Smooth muscle cell of the brain vasculature (primary cell): ENCODE measurements at places on chromosomes 13 and 19.
A peak's percentile ranks its signal among the peaks of the same experiment; 100 is the strongest.

DNA sequence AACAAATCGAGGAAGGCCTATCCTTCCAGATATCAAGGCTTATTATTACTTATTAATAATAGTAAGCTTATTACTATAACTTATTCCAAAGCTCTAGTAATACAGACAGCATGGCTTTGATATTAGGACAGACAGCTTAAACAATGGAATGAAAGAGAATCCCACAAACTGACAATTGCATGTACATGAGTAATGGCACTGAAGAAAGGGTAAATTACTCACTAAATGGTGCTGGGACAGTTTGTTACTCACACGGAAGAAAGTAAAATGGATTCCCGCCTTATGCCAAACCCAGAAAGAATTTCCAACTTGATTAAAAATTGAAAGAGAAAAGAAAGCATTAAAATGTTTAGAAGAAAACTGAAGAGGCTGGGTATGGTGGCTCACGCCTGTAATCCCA is 60.3 kb downstream of the MIPEP start:
- no peak for DNase-seq

GRCh38 chr19:46863818-46864629 is 3.2 kb downstream of the ARHGAP35 start:
- DNase-seq: no peak

GRCh38 chr13:106139942-106140341 is 395.5 kb downstream of the EFNB2 start:
- DNase-seq: no peak

DNA sequence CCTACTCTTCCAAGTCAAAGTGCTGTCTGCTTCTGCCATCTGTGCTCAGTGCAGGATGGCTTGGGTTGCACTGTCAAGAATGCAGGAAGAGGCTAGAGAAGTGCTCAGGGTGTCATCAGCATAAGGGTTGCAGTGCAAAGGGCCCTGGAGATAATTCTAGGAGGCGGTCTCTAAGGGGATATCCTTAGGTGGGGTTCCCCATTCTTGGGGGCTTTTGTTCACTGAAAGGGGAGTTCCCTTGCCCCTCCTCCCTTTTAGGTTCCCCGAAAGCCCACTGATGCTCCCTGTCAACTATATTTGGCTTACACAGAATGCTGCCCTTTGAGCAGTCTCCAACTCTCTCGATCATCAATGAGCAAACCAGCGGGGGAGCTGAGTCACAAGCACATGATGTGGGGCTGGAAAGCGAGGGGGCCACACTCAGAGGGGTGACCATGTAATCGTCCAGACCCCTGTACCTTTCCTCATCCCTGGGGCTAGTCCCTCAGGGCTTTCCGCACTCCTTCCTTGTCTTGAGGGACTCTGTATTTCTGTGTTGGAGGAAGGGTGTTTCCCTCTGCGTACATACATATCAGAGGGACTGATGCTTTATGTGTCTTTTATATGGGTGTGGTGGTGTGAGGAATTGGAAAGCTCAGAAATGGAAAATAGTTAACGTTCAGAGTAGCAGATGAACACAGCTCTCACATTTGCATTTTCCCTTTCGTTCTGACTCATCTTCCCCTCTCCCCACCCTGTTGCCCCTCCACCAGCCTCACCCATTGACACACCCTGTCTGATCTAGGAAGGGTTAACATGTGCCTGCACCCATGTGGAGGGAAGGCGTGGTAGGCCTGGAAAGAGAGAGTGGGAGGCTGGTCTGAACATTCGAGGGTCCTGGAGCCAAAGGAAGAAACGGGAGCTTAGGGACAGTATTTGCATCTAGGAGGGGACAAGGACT is 6.7 kb downstream of the ZBTB32 start:
- DNase-seq: no peak

DNA sequence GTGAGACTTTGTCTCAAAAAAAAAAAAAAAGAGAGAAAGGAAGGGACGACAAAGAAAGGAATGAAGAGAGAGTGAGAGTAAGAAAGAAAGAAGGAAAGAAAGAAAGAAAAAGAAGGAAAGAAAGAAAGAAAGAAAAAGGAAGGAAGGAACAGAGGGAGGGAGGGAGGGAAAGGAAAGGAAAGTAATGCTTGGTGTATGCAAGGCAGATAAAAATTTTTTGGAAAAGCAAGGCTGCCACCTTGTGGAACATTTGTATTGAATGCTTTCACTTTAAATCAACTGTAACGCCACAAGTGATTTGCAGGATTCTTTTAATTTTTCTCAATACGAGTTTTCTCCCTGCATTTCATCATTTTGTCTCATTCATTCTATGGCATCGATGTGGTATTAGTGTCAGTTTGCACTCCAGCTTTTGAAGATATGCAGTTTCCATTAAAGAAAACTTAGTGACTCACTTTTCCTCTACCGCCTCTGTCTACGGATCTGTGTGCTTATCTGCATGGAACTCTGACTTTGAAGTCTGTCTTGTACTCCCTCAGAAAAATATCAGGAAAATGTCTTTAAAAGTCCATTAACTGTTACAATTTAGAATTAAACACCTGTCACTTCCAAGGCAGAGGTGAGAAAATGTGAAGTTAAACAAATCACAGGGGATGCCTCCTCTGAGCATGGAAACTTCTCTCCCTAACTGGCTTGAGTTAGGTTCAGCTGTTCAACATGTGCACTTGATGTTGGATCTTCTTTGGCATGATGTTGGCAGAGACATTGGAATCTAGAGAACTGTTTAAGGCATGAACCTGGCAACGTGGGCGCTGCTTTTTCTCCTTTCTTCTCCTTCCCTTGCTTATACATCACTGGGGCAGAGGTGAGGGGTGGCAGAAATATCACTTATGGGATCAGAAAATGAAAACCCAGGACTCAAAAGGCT is 20.0 kb upstream of the ZDHHC20 start:
- peak; percentile 74 for DNase-seq

DNA sequence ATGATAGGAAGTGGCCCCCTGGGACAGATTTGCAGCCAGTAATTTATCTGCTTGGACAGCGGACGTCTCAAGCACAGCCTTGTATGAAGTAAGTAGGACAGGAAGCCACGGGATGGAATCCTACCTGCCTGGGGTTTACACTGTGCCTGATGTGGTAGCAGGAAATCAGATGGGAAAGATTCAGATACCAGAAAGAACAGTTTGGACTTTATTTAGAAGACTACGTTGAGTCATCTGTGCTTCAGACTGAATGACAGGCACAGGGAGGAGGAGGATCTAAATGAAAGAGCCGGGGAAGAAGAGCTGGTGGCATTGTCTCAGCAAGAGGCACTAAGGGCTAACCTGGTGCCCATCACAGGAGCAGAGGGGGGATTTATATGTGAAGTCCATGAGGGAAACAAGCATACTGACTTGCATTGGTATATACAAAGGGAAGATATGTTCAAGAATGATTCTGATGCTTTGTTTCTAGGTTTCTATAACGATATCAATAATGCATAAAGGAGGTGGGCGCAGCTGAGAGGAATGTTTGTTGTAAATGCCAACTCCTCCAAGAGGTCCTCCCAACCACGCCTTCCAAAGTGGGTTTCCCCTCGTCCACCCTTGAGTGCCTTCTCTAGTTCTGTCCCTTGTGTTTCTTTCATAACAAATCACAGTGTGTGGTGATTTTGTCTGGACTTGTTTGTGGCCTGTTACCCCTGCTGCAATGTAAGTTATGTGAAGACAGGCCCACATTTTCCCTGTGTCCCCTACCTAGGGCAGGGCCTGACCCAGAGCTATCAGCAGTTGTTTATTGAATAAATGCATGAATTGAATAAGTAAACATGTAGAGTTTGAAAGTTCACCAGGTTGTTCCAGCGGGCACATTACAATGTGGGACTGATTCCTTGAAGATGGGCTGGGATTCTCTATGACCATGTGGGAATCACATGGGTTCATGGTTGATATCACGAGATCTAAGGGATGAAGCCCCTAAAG is 328.4 kb downstream of the SLC7A1 start:
- no peak for DNase-seq
